Uterus (tissue), 4 donors: ENCODE measurements at places on chromosomes 3 and 15.

DNA sequence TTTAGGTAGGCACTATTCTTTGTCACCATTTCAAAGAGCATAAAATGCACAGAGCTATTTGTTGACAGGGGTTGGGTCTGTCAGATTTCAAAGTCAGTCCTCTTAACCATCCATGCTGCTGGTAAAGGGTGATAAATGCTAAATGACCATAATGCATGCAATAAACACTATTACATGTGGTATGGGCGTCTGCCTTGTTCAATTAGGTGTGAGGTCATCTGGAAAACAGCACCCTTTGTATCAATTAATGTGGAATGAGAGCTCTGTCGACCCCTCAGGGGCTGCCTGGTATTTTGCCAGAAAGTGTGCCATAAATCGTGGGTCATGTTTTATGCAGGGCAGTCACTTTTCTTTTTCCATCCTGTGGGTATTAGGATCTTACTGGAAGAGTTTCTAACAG lies 235.6 kb downstream of the SV2B start:
- DNase-seq, result no peak

GRCh38 chr3:183278479-183279088 lies 25.5 kb downstream of the B3GNT5 start:
- DNase-seq, result no peak

- no peak for DNase-seq
Observed at GRCh38 chr3:41102750-41103149, 96.6 kb upstream of the CTNNB1 start.

DNA sequence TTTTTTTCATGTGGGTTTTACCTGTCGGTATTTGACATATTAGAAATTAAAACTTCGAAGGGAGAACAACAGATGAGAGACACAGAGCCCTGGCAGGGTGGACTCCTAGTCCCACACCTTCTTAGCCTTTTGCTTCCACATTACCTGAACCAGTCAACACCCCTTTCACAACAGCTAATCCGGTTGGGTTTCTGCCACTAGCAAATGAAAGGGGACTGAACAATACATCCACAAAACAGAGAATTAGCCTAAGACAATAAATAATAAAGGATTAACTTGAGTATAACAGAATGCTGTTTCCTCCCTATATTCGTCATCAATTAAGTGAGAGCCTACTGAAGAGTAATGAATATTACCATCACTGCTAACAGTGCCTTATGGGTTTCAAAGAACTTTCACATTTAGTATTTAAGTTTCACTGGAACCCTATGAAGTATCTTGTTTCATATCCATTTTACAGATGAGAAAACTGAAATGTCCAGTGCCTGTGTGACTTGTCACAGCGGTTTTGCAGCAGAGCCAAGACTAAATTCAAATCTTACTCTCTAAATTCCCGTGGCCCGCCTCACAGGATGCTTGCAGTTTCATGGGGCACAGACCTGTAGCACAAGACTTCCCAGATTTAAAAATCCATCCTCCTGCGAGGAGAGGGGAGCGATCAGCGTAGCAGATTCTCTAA lies 1.0 kb upstream of the RAB8B start:
- DNase-seq, result no peak

DNA sequence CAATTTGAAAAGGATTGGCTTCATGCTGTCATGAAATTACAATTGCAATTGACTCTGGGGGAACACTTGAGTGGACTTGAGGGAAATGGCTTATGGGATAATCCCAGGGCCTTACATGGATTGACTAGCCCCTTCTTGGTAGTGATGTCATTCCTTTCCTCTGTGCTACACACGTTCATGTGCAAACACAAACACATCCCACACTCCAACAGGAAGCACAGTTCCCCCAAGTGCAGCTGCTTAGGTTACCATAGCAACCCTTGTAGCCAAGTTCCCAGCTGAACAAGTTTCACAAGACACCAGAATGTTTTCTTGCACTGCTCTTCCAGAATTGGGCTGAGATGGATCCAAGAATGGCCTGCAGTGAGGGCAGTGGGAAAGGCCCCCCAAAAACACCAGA lies 217.0 kb downstream of the ZNF621 start:
- peak; percentile 66 for DNase-seq

DNA sequence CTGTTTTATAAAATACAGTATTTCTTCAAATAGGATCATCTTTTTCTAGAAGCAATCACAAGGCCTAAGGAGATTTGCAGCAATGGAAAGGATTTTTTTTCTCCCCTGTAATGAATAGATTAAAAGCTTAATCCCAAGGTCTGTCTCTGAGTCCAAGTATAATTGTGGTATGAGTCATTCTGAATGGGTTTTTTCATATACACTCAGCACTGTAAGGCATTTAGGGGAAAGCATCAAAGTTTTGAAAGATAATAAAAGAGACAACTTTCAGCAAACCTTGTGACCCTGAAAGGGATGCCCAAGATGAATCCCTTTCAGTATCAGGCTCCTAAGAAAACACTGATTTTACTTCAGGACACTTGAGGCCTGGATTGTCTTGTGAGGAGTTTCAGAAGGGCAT lies 23.3 kb upstream of the LARS2 start:
- no peak for DNase-seq

DNA sequence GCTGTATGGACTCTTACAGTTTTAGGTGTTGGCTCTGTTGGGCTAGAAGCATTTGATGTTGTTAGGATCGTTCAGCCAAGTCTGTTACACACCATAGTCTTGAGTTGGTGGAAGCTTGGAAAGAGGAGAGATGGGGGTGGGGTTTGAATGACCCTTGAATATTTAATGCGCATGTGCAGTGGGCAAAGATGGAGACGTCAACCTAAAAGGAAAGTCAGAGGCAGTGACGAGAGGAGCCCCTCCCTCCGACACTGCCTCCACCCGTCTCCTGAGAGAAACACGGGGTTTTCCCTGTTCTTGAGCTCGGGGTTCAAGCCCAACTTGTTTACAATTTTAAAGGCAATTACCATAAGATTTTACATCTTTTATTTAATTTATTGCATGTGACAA lies 311.4 kb downstream of the SHQ1 start:
- DNase-seq, result no peak

GRCh38 chr3:122984650-122985049 lies 42.9 kb downstream of the SEMA5B start:
- DNase-seq, result no peak

GRCh38 chr3:38878646-38879045 lies 62.6 kb upstream of the SCN10A start:
- DNase-seq, result no peak

GRCh38 chr3:36923523-36923943 lies 21.3 kb downstream of the TRANK1 start:
- DNase-seq, result no peak

GRCh38 chr15:80211976-80212375 lies 40.0 kb downstream of the CTXND1 start:
- DNase-seq, result no peak

GRCh38 chr15:40325700-40326099 lies 2.2 kb downstream of the INAFM2 start:
- no peak for DNase-seq

GRCh38 chr15:92669432-92669831 lies 13.9 kb upstream of the FAM174B start:
- no peak for DNase-seq

DNA sequence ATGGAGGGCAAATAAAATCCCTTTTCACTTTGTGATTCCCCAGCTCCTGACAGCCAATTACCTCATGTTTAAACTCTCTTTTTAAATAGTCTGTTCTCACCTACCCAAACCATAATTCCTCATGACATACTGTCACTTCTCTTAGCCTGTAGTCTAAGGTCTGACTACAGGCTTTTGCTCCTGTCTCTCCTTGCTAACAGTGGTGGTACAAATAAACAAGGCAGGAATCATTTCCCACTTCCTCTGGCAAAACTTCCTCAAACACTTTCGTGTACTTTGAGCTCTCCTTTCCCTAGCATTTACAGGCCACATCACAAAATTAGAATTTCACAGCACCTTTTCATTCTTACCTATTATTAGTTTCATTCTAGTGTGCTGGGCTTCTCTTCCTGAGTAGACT lies 51.8 kb downstream of the ATP8B4 start:
- DNase-seq, result no peak

DNA sequence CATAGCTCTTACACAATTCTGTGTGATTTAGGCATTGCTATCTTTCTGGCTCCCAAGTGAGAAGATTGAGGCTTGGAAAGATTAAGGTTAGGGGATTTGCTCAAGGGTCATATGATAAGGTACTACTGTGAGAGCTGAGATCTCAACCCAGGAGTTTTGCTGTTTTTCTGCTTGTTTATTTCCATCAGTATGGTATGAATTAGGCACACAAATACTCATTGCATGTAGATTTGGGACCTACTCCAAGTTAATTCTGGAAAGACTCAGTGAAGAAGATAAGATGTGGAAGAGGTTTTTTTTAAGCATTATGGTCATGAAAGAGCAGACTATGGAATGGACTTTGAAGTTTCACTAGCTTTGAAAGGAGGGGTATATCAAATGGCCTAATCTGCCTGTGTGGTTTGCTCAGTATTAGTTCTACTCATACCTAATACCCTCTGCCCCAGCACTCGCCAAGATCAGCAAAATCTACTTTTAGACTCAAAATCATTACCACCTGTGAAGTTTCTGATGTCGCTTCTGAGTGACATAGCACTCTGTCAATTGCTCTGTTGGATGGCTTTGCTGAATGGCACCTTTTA lies 12.5 kb downstream of the MBNL1 start:
- DNase-seq, result no peak

DNA sequence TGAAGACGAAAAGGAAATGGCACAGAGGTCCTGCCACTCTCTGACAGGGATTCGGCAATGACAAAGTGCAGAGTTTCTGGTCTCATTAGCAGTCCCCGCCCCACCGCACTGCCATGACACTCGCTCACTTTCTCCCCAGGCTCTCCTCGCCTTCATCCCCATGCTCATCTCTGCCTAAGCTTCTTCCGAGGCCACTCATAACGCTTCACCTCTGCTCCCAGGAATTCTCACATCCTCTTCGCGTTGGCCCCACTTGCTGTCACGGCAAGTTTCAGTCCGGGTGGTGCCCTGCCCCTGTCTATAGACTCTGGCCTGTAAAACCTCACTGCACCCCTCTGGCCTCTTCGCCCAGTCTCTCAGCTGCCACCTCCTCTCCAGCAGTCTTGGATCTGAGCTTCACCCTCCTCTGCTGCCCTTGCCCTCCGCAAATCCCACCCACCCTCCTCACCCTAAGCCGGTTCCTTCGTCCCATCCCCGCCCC lies 654 bp downstream of the RUBCN start:
- DNase-seq, result no peak

DNA sequence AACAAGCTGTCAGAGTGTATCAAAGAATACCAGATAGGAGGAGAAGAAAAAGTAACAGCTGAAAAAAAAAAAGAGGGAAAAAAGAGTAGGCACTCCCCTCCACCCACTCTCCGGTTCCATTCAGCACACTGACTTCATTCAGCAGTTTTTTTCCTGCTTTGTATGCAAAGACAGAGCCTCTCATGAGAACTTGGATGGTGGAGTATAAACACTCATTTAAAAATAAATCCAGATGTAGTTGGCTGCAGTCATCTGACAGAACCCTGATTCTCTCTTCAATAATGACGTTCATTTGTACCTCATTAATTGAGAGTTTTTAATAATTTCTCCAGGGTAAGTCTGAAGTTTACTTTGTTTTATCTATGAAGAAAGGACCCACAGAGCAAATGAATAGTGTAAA lies 81.0 kb downstream of the TMEM108 start:
- no peak for DNase-seq

- no peak for DNase-seq
Observed at GRCh38 chr3:121998030-121998580, 23.9 kb downstream of the ILDR1 start.

DNA sequence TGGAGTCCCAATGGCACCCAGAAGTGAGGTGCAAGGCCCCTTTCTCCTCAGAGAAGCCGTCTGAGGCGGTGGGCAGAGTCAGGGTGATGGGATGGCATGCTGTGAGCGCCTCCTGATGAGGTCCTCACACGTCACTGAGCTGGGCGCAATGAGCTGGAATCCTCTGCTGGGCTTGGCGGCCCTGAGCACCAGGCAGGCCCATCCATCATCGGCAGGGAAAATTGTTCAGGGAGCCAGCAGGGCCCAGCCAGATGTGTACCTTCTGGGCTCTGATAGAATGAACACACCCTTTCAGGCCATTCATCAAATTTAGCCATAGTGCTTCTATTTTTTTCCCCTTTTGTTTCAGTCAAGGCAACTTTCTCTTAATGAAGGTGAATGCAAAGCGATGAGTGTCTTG lies 43.7 kb downstream of the FAM3D start:
- DNase-seq, result no peak

- no peak for DNase-seq
Observed at GRCh38 chr15:66721501-66721937, 19.5 kb downstream of the SMAD6 start.
